T-helper 17 cell (primary cell): ENCODE measurements at places on chromosomes 12 and 14.

GRCh38 chr14:99363051-99363450, 91.1 kb upstream of the BCL11B start:
- no peak for DNase-seq

GRCh38 chr14:61300754-61301153, 19.6 kb upstream of the TMEM30B start:
- DNase-seq, result no peak

DNA sequence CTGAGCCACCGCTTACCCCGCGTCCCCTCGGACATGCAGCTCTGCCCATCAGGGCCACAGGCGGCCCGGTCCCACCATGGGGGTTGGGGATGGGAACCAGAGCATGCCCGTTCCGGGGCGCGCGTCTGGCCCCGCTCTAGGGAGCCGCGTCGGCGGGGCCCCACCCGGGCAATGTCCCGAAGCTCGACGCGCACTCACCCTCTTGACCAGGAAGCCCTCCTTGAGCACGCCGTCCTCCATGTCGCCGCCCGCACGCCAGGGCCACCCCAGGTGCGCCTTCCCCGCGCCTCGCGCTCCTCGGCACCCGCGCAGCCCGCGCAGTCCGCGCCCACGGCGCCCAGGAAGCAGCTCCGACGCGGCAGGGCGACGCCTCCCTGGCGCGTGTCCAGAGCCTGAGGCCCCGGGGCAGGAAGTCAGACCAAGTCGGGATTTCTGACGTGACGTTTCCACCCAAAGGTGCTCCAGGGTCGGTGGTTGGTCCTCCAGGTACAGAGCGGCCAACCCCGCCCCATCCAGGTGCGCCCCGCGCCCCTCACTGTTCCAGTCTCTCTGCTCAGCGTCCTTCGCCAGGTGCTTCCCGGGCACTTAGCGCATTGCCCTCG, at the start of gene PLEK2:
Gene PLEK2, minus strand, starts transcription at position 346 of the 602 bp plus-strand sequence. Its CDS starts 106 bp downstream, at position 240.
- peak; percentile 20 for DNase-seq

- DNase-seq, result no peak
Measured at GRCh38 chr12:67193704-67194103, 75.5 kb upstream of the CAND1 start.

GRCh38 chr12:111175396-111176094, 193.3 kb downstream of the PHETA1 start:
- DNase-seq, result no peak

- DNase-seq, result no peak
Measured at GRCh38 chr12:96265400-96265799, 71.2 kb downstream of the ELK3 start.

DNA sequence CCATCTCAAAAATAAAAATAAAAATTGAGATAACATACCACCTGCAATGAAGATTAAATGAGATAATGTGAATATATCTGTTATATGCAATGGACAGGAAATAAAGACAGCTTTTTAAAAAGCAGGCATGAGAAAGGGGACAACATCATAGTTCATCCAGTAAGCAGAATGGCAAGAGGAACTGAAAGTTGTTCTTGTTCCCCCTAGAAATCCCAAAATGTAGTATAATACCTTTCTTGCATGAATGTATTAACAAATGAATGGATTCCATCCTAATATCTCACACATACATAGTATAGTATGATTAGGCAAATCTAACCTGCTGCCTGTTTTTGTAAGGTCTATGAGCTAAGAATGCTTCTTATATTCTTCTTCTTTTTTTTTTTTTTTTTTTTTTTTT, 31.4 kb downstream of the FGD6 start:
- no peak for DNase-seq

DNA sequence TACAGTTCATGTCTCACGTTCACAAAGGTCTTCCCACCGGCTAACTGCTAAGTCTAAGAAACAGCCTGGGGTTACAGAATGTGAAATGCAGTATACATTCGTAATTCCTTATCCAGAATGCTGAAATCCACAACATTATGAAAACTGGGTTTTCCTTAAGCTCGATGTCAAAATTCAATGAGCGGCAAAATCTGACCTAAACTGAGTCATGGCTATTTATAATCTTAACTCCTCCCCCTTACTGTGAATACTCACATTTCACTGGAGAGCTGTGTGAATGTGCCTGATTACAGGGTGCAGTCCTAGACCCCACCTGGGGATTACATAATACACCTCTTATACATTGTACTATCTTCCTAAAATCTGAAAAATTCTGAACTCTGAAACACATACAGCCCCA, 35.3 kb downstream of the STX2 start:
- DNase-seq, result no peak

GRCh38 chr14:87995500-87996290, 2.7 kb upstream of the GALC start:
- DNase-seq, result no peak

- no peak for DNase-seq
Measured at GRCh38 chr12:131379738-131380137, 331.2 kb upstream of the SFSWAP start.

- DNase-seq, result no peak
Measured at GRCh38 chr12:30437616-30438015, 258.1 kb downstream of the IPO8 start.

GRCh38 chr12:42296503-42297109, 29.3 kb downstream of the ZCRB1 start:
- no peak for DNase-seq

DNA sequence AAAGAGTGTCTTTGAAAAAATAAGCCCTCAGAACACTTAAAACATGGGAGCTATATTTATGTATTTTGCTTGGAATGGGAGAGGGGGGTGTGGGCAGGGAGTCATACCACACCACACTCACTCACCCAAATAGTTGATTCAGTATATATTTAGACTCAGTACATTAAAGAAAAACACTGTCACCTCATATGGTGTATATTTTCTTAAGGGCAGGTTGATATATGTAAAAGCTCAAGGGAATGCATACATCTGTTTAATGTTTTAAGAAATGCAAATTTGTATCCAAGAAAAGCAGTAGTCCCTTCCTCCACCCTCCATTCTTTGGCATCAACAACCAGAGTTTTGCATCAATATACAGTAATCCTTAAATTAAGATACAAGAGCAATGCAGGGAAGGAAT, 1.4 kb downstream of the NFYB start:
- DNase-seq, result no peak

GRCh38 chr12:112543751-112544150, 125.0 kb downstream of the PTPN11 start:
- no peak for DNase-seq

DNA sequence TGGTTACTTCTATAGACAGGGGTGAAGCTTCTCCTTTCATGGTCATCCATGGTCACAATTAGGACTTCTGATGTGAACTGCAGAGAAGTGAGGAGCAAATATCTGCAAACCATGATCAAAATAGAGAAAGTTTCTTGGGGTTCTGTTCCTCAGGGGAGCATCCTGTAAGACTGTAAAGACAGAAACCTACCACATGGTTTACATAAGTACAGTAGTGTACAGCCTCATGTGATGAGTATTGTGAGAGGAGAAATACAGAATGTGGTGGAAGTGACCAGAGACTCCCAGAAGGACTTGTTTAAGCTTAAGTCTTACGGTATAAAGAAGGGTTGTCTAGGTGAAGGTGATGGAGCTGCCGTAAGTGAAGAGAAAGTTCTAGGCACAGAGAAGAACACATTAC, 484.7 kb downstream of the LRIG3 start:
- no peak for DNase-seq

DNA sequence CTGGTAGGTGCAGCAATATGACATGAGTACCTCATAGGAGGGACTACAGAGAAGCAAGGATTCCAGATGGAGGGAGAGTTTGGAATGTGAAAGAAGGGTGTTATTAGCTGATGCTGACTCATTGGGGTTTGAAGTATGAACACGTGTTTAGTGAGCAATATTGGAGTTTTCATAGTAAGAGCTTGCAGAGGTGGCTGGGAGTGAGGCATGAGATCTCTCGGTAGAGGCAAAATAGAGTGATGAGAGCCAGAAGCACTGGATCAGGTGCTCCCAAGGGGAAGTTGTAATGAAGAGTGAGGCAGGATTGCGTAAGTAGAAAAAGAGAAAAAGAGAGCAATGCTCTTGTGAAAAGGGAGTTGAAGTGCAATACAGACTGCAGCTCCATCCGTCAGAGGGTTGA, 42.1 kb downstream of the MGST1 start:
- no peak for DNase-seq
